SIG-M5 (cell line): ENCODE measurements at places on chromosomes 3 and 15.

DNA sequence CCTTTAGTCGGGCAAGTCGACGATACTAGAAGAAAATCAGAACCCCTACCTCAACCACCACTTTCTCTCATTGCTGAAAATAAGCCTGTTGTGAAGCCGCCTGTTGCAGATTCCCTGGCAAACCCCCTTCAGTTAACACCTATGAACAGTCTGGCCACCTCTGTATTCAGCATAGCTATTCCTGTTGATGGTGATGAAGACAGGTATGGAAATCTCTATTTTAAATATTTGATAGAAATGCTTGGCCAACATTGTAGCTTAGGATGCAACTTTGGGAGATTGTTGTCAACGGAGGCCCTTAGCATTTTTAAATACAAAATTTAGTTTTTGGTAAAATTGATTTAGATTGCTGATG lies 3.0 kb downstream of the TSC22D2 start:
- DNase-seq, result no peak

DNA sequence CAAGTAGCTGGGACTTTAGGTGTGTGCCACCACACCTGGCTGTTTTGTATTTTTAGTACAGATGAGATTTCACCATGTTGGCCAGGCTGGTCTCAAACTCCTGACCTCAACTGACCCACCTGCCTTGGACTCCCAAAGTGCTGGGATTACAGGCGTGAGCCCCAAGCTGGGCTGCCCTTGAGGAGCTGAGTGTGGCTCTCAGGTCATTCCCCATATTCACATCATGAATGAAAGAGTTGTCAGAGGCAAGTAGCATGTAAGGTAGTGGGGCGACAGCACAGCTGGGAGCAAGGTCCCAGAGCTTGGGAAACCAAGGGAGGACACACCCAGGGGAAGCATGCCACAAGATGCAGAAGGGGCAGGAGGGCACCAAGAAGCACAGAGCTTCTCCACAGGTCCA lies 4.9 kb downstream of the CCDC71 start:
- no peak for DNase-seq

GRCh38 chr3:23994244-23994569 lies 49.1 kb downstream of the NR1D2 start:
- DNase-seq, result no peak

- no peak for DNase-seq
Observed at GRCh38 chr15:94130504-94130903, 100.9 kb upstream of the MCTP2 start.

DNA sequence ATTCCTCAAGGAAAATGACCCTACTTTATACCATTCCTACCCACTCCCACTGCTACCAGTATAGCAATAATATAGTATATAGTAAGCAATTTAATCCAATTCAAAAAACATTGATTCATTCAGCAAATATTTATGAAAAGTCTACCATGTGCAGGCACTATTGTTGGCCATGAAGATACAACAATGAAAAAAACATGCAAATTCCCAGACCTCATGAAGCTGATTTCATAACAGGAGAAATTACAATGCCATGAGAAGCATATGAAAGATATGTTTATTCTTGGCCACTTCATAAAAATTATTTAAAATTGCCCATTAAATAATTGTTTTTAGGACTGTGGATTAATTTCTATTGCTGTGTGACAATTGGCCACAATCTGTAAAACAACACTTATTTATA lies 315.8 kb upstream of the COL8A1 start:
- DNase-seq, result no peak

DNA sequence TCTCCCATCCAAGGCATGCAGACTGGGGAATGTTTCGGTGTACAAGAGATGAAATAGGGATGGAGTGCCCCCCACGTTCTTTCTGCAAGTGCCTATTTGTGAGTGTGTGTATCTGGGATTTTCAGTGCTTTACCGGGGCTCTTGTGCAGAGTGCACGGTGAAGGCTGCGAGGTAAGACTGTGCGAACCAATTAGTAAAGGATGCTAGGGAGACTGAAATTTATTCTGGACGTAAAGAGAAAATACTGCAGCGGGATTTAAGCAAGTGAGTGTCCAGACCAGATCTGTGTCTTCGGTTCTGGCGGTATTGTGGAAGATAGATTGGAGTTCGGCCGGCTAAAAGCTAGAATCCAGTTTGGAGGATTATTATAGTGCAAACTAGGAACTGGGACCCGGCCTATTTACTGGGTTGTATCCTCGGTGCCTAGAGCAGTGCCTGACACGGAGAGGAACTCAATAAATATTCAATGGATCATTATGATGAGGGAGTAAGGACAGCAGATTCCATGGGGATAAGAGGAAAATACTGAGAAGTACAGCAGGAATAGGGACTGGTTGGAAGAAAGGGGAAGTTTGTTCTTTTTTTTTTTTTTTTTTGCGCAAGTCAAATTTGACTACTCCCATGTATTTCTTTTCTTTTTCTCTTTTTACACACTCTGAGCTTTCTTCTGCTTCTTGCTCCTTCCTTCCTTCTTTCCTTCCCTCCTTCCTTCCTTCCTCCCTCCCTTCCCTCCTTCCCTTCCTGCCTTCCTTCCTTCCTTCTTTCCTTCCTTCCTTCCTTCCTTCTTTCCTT lies 580 bp upstream of the MAGEF1 start:
- no peak for DNase-seq

DNA sequence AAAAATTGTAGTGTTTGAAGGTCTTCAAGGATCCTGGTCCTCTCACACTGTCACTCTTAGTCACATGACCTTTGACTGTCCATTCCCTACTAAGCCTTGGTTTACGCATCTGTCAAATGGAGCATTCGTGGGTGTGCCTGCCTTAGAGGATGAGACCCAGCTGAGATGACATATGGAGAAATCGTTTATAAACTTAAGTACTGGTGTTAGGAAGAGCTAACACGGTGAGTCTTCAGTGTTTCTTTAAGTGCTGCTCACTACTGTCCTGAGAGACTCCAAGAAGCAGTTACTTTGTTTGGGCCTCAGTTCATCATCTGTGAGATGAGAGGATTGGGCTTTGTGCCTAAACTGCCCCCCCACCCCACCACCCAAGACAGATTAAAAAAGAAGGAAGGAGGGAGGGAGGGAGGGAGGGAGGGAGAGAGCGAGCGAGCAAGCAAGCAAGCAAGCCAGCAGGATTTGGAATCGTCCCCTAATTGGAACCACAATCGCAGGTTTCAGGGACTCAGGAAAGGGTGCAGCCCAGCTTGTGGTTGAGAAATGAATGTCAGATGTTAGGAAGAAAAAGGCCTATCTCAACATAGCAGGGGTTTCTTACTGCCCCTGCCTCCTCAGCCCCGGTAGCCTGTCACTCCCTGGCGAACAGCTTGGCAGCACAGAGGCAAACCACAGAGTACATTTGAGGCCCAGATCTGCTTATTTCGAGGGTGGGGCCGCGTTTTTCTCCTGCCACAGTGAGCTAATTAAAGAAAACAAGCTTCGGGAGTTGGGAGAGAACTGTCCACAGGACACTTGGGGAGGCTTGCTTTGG lies 32.7 kb downstream of the SMAD3 start:
- DNase-seq, result no peak

DNA sequence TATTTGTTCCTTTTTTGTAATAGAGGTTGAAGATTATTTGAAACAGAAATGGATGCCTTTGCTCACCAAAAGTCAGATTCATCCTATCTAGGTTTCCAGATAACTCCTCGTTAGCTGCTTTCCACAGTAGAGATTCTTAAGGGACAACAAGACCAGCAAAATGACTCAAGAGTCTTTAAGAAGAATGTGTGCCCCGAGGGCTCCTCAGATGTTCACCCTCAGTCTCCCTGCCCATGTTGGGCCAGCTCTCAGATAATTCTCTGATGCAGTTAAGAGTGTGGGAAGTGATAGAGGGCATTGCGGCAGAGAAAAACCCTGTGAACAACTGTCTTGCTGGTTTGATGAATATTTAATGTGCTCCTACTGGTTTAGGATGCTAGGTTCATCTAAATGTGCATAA lies 251.1 kb downstream of the PTPRG start:
- DNase-seq, result no peak

DNA sequence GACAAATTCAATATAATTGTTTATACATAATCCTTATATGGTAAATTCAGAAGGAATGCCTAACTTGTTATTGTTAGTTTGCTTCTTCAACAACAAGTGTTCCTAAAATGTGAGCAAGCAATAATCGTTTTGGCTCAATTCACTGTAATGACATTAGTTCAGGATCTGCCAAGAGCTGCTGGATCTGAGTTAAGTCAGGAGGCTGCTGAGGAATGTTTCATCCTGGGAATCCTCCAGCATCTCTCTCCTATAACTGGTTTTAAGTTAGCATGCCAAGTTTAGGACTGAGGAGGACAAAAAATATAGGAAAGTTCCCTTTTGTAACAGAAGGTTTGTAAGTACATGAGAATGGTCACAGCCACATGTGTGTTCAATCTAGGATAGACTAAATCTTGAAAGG lies 4.9 kb upstream of the GTF2A2 start:
- DNase-seq, result no peak

DNA sequence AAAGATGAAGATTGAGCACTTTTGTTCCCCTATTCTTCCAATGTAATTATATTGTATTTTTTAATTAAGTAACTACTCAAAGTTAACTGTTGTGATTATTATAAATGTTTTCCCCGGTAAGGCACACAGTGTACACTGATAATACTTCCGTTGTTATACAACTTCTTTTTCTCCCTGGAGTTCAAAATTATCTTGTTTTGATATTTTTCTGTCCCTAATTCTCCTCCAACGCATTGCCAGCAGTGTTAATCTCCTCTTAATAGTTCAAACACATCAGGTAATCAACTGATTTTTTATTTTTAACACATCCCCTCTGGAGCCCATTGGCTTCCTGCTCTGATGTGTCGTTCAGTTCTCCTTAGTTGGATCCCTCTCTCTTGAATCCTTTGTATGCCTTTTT lies 32.3 kb upstream of the MFSD1 start:
- no peak for DNase-seq

DNA sequence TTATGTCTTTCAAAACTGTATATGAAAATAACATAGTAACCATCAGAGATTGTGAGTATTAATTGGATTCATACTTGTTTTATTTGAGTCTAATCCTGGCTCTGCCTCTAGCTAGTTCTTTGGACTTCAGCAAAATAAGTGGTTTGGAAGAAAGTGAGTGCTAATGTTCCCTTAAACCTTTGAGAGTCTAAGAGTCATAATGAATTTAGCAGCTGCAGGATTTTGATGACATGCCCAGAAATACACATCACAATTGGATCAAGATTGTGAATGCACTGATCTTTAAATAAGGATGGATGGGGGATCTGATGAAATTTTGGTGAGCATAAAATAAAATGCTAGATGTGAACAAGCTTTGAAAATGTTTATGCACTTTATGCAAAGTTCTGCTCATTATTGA lies 79.9 kb upstream of the FAM98B start:
- no peak for DNase-seq
